ENCODE measurements at places on chromosomes 13 and 19.
A peak's percentile ranks its signal among the peaks of the same experiment; 100 is the strongest.

DNA sequence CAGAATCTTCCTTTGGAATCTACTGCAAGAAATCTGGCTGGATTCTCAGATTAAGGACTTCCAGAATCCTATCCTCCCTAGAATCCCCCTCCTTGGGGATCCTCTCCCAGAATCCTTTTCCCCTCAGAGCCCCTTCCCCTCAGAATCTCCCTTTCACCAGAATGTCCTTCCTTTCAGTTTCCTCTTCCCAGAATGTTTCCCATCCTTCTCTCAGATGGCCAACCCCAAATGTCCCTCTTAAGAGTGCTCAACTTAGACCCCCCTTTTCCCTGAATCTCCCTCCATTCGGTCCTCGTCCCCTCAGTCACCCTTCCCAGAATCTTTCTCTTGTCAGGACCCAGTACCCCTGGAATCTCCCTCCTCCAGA lies 584 bp upstream of the RPS16 start:
- H3K36me3 ChIP-seq, result peaks cover 13% of the 10 kb centered on the region
- no peak for DNase-seq
- peaks cover 13% of the 10 kb centered on the region for H3K4me1 ChIP-seq
- H3K27ac ChIP-seq, result peak overlapping the region; percentile 57
- H3K4me3 ChIP-seq, result peak overlapping the region; percentile 86

DNA sequence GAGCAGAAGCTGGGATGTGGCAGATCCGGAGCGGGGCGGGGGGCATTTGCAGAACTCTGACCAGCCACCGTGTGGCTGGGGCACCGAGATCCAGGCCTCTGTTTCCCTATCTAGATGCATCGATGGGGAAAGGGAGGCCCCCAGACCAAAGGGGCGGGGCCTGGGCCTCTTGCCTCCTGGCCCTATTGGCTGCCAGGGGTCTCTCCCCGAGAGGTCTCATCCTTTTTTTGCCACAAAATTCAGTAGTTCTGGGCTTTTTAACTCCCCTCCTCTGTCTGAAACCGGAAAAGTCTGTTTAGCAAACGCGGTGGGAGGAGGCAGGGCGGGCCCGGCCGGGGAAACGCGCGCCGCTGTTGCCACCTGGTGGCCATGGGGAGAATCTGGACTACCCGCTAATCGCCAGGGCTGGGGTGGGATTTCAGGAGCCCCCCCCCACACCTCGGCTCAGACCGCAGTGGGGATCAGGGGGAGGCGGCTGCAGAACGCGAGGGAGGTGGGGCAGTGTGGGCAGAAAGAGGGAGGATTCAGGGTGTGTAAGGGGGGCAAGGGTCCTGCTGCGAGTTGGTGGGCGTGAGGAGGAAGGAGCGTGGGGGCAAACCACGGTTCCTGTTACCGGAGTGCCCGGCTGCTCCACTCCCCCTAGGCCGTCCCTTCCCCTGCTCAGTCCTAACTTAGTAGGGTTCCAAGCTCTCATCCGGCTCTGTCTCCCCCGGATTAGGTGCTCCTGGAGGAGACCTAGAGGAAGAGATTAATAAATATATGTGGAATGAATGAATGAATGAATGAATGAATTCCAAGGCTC lies 28.3 kb downstream of the IL12RB1 start:
- H3K27me3 ChIP-seq, result no peaks in the 10 kb centered on the region
- H3K4me3 ChIP-seq, result no peak overlapping the region
- H3K27ac ChIP-seq, result no peak overlapping the region
- DNase-seq, result peak; percentile 76
- no peaks in the 10 kb centered on the region for H3K36me3 ChIP-seq
- peaks cover 3% of the 10 kb centered on the region for H3K4me1 ChIP-seq

DNA sequence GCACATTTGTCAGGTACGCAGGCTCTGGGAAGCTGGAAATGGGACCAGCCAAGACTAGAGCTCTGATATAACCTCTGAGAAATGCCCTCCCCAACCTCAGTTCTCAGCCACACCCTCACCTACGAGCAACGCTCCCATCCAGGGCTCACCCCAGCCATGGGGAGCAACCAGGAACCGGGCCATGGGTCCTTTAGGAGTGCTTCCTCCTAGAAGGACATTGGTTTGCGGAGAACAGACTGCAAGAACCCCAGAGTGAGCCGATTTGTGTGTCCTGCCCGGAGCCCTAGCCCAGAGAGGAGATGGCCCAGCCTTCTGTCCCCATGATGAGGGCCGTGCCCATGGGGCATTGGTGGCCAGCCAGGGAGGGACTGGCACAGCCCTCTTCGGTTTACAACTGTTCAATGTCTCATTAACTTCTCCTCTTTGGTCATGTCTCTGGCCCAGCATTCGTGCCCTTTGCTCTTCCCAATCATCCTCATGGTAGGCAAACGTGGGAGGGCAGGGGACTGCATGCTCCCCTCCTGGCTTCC lies 32.9 kb upstream of the IGSF23 start:
- H3K27me3 ChIP-seq, result no peaks in the 10 kb centered on the region
- peaks cover 2% of the 10 kb centered on the region for H3K4me1 ChIP-seq
- H3K27ac ChIP-seq, result no peak overlapping the region
- DNase-seq, result no peak

GRCh38 chr19:45117167-45117594 lies 24.2 kb downstream of the PPP1R37 start:
- no peak overlapping the region for H3K27ac ChIP-seq
- no peak for DNase-seq
- no peaks in the 10 kb centered on the region for H3K36me3 ChIP-seq
- no peak overlapping the region for H3K4me3 ChIP-seq
- no peaks in the 10 kb centered on the region for H3K4me1 ChIP-seq

- peak overlapping the region; percentile 26 for H3K27ac ChIP-seq
- H3K4me3 ChIP-seq, result no peak overlapping the region
Observed at GRCh38 chr13:48505597-48506091, 27.2 kb downstream of the RCBTB2 start.

DNA sequence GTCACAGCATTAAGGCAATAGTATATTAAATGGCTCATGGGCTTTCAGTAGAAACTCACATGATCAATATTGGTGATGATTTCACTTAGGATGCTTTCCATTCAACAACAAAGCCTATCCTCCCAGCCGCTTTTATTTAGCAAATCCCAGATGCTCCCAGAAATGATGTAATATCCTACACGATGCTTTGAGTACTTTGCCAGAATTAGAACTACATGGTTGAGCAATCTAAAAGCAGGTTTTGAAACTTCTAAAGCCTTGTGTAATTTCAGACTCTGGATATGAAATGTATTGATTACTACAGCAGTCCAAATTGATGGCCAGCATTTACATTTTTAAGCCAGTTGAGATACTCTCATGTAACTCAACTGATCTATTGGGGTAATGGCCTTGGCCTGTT lies 13.6 kb downstream of the DLEU7 start:
- H3K4me3 ChIP-seq, result no peak overlapping the region
- peak; percentile 75 for DNase-seq
- no peaks in the 10 kb centered on the region for H3K4me1 ChIP-seq
- no peaks in the 10 kb centered on the region for H3K36me3 ChIP-seq
- H3K27ac ChIP-seq, result no peak overlapping the region

DNA sequence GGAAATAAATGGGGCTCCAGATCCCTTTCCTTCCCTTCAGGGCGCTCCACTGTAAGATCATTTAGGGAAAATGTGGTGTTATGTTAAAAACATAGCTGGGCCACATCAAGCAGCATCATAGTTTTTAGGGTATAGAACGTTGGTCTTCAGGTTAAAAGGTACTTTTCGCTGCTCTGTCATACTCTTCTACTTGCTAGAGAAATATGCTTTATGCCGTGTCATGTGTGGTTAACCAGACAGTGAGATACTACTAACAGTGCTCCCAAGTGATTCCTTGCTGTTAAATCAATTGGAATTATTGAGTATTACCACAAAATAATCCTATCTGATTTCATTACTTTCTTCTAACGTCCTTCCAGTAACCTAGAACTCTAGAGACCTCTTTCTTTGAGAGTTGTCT lies 1.1 kb upstream of the NDFIP2 start:
- H3K4me1 ChIP-seq, result peaks cover 2% of the 10 kb centered on the region
- H3K36me3 ChIP-seq, result no peaks in the 10 kb centered on the region
- H3K27ac ChIP-seq, result no peak overlapping the region
- no peak for DNase-seq

GRCh38 chr19:12034620-12035019 lies 859 bp downstream of the ZNF433 start:
- H3K27me3 ChIP-seq, result no peaks in the 10 kb centered on the region
- no peaks in the 10 kb centered on the region for H3K36me3 ChIP-seq
- H3K27ac ChIP-seq, result peak overlapping the region; percentile 94
- peaks cover 2% of the 10 kb centered on the region for H3K4me1 ChIP-seq
- no peak for DNase-seq
- H3K4me3 ChIP-seq, result peak overlapping the region; percentile 90

DNA sequence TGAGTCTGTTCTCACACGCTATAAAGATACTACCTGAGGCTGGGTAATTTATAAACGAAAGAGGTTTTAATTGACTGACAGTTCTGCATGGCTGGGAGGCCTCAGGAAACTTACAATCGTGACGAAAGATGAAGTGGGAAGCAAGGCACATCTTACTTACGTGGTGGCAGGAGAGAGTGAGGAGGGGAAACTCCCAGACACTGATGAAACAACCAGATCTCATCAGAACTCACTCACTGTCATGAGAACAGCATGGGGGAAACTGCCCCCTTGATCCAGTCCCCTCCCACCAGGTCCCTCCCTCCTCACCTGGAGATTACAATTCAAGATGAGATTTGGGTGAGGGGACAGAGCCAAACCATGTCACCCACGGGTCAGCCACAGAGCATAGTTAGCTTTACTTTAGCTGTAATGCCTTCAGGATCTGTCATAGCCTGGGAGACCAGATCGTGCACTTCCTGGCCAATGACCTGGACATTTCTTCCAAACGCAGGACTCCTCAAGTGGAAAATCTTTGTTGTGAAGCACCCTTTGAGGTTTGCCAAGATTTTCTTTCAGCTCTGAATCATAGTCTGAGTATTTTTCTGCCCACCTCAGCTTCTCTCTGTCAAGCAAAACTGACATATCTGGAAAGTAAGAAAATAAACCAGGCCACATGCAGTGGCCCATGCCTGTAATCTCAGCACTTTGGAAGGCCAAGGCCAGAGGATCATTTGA lies 25.2 kb upstream of the HIF3A start:
- no peaks in the 10 kb centered on the region for H3K27me3 ChIP-seq
- H3K4me1 ChIP-seq, result no peaks in the 10 kb centered on the region
- H3K4me3 ChIP-seq, result no peak overlapping the region
- H3K36me3 ChIP-seq, result no peaks in the 10 kb centered on the region
- H3K27ac ChIP-seq, result no peak overlapping the region
- DNase-seq, result peak; percentile 100

GRCh38 chr13:110343241-110343865 lies 36.3 kb downstream of the COL4A2 start:
- no peaks in the 10 kb centered on the region for H3K27me3 ChIP-seq
- H3K4me3 ChIP-seq, result no peak overlapping the region
- H3K4me1 ChIP-seq, result peaks cover 39% of the 10 kb centered on the region
- DNase-seq, result peak; percentile 87

GRCh38 chr13:30133996-30134395 lies 173.4 kb downstream of the KATNAL1 start:
- no peaks in the 10 kb centered on the region for H3K36me3 ChIP-seq
- DNase-seq, result peak; percentile 14
- no peak overlapping the region for H3K4me3 ChIP-seq
- no peaks in the 10 kb centered on the region for H3K27me3 ChIP-seq

DNA sequence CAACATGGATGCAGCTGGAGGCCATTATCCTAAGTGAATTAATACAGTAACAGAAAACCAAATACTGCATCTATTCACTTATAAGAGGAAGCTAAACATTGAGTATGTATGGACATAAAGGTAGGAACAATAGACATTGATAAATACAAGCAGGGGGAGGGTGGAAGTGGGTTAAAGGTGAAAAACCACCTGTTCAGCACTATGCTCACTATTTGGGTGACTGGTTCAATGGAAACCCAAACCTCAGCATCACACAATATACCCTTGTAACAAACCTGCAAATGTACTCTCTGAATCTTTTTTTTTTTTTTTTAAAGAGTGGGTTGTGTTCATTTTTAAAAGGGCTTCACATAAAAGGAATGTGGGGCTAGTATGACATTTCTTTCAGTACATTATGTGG lies 26.9 kb upstream of the CPB2 start:
- no peaks in the 10 kb centered on the region for H3K36me3 ChIP-seq
- H3K4me3 ChIP-seq, result no peak overlapping the region
- no peak for DNase-seq
- H3K4me1 ChIP-seq, result no peaks in the 10 kb centered on the region
- no peak overlapping the region for H3K27ac ChIP-seq

GRCh38 chr19:33752018-33752800 lies 44.5 kb upstream of the KCTD15 start:
- DNase-seq, result no peak
- no peaks in the 10 kb centered on the region for H3K36me3 ChIP-seq
- H3K4me1 ChIP-seq, result no peaks in the 10 kb centered on the region
- no peak overlapping the region for H3K4me3 ChIP-seq
- no peaks in the 10 kb centered on the region for H3K27me3 ChIP-seq
- no peak overlapping the region for H3K27ac ChIP-seq

- DNase-seq, result no peak
- no peaks in the 10 kb centered on the region for H3K4me1 ChIP-seq
- no peak overlapping the region for H3K27ac ChIP-seq
- H3K4me3 ChIP-seq, result no peak overlapping the region
- no peaks in the 10 kb centered on the region for H3K27me3 ChIP-seq
- peaks cover 7% of the 10 kb centered on the region for H3K36me3 ChIP-seq
Observed at GRCh38 chr19:58460039-58460438, 6.8 kb upstream of the ZNF324 start.

All from fibroblast of lung (primary cell).